ENCODE measurements at places on chromosomes 5 and 9.

GRCh38 chr5:145780982-145781381, 54.2 kb downstream of the PRELID2 start:
- DNase-seq = no peak

- no peak for DNase-seq
These were observed 48.3 kb downstream of the PRRC1 start for GRCh38 chr5:127565586-127566270.

DNA sequence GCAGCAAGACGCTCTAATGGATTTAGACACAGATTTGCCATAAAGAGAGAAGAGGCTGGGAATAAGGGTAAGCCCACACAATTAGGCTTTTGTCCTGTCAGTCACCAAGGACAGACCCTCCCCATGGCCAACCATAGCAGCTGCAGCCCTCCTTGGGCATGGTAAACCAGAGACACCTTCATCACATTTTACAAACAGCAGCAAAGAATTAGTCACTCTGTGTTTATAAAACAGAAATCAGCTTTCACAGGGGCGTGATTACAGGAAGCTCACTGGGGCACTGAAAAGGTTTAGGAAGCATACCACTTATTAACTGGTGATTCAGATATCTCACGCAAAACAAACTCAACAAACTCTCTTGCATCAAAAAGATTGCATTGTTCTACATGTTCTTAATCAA, 37.3 kb upstream of the ZNF622 start:
- DNase-seq = no peak

DNA sequence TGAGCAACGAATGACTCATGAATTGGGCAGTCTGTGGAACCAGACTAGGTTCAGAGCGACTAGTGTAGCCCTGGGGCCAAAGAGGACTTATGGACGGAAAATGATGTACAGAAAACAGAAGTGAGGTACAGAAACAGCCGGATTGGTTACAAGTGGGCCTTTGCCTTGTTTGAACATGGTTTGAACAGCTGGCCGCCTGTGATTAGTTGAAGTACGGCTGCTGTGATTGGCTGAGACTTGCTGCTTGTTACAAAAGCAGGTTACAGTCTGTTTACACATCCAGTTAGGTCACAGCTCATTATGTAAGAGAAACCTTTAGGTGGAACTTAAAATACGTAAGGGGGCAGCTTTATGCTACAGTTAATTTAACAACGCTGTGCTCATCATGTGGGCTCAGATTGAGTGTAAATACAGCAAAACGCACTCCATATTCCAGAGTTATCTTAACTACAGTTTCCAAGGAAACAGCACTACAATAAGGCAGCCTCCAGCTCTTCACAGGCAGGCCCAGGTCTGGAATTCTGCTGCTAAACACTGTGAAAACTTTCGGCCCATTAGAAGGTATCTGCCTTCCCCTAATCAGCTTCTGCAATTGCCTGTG, 6.5 kb downstream of the AMACR start:
- DNase-seq = no peak

DNA sequence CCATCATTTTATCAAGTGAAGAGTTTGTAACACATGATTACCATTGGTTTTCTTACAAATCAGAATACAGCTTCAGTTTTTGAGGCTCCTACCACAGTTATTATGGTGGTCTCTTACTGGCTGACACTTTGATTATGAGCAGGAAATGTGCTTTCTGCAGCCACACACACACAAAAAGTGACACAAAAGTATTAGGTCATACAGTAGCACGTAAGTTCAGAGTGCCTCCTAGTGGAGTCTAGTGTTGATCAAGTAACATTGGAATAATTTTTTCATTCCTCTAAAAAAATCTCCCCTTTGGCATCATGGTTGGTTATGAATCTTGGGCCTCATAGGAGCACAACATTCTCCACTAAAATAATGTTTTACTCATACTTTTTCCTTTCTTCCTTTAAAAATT, 37.6 kb downstream of the PAM start:
- DNase-seq = no peak

GRCh38 chr5:151388960-151389359, 41.6 kb upstream of the SLC36A2 start:
- no peak for DNase-seq

- DNase-seq = no peak
These were observed 11.3 kb upstream of the POU4F3 start for GRCh38 chr5:146327257-146327870.

- DNase-seq = no peak
These were observed 6.1 kb upstream of the TMEM268 start for GRCh38 chr9:114604989-114605388.

DNA sequence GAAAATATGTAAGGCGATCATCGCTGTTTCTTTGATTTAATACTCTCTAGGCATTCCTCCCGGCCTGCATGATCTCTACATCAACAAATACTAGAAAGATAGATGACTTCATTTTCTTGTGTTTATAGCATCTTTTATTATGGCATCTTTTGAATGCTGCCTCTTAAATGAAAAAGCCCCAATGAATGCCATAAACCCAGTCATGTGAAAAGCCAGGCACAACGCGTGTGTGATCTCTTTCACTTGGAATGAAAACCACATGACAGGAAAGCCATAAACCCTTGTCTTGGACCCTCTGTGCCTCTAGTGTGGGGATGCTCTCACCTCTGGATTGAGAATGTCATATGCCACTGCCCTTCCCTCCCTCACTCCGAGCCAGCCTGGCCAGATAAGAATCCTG, 476.2 kb downstream of the SEMA5A start:
- no peak for DNase-seq

GRCh38 chr5:181192337-181193046, 12.5 kb downstream of the TRIM7 start:
- no peak for DNase-seq

DNA sequence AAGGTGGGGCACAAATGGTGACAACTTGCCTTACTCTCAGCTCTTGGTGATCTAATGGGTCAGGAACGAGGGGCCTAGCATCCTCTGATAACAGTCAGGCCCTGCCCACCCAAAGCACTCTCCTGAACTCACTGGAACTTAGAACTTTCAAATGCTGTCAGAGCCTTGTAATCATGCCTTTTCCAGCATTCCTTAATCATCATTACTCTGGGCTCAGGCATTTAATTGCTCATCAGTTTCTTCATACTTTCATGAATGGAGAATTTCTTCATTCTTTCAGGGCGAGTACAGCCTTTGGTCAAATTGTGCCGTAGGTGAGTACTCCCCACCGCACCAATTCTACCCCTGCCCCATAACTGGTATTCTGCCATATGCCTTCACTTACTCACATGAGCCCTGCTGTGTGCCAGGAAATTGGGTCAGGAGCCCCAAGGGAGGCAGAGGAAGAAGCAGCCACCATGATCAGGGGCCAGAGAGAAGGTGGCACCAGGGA, 30.2 kb upstream of the DUSP1 start:
- no peak for DNase-seq

- DNase-seq = no peak
These were observed 6.8 kb downstream of the OBP2A start for GRCh38 chr9:135552698-135553171.

DNA sequence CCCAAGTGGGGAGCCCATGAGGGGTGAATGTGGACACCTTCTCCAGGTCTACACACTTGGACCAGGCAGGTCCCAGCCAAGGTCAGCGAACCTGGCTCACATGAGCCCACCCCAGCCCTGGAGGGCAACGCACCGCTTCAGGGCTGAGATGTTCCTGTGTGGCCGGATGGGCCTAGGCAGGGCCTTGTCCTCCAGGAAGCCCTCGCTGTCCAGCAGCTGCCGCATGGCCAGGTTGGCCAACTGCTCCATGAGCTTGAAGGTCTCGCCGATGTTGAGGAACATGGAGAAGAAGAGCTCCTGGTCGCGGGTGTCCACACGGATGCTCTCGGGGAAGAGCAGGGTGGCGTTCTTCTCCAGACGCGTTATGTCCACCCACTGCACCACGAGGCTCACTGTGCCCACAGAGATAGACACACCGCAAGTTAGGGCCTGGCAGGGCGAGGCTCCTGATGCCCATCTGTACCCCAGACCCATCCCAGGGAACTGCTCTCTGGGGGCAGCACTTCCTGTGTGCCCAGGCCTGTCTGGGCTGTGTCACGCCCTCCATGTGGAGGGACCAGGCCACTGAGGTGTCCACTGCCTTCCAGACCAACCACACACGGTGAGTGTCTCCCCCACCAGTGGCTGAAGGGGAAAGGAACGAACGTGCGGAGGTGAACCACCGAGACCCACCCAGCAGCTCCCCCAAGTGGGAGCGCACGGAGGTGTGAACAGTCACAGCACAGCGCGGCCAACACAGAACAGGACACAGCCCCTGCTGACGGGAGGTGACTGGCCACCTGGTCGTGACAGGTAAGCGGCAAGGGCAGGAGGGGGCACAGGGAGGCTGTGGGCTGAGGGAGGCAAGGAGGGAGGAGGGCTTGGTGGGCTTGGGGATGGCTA, 14.4 kb downstream of the TBC1D9B start:
- no peak for DNase-seq

DNA sequence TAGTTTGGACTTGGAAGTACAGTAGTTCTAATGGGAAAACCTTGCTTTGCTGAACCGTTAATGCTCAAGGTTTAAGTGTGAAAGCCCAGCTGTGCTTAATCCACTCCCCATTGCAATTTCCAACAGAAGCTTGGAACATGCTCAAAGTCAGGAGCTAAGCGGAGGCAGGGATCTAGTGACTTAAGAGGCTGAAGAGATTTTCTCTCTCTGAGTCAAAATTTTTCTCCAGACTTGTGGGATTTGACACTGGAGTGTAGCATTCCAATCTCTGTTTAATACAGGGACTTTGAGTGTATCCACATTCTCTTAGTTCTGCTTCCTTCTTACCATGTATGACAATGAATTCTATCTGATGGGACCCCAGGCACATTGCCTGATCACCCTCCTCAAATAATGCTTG, 471.8 kb downstream of the KIF4B start:
- DNase-seq = no peak

DNA sequence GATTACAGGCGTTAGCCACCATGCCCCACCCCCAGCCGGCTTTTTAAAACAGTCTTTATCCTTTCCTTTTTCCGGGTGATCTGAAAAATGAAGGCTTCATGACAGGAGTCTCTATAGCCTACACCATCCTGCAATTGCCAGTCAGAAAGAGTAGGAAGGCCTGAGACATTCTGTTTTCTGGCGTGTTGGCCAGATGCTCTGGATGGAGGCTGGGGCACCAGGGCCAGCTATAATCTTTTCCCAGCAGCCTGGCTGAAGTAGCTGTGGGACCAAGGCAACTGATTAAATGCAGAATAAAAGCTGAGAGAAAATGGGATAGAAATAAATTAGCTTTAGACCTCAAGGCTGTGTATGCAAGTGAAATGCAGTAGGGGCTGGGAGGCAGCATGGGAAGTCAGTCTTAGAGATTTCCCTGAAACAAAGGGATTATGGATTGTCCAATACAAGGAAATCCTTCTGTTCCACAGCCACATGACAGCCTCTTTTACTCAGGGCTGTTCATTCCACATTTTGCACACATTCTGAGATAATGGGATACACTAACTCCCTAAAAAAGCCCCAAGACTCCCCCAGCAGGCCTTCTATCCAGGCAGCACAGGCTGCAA, 116.0 kb upstream of the LRRTM2 start:
- no peak for DNase-seq

DNA sequence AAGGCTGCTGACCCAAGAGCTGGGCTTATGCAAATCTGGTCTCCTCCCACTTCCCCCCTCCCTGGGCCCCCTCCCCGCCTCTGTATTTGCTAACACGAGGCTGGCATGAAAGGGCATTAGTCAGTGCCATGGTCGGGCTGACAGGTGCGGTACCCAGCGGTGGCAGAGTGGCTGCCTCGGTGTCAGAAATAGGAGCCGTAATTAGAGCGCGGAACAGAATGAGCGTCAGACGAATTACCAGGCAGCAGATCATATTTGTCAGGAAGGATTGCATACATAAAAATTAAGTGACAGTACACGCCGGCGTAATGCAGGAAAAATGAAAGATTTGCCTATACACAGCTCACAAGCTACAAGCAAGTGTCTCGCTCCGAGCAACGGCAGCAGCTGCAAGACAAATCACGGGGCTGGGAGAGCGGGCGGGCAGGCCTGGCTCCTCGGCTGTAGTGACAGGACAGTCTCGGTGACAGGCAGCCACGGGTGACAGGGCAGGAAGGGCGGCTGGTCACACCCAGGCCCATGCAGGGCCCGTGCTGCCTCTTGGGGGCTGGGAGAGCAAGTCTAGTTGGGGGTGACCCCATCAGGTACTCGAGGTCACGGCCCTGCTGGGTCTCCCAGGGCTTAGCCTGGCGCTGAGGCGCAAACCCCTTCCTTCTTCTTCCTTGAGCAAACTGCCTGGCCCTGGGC, 72.4 kb downstream of the NEK6 start:
- no peak for DNase-seq

DNA sequence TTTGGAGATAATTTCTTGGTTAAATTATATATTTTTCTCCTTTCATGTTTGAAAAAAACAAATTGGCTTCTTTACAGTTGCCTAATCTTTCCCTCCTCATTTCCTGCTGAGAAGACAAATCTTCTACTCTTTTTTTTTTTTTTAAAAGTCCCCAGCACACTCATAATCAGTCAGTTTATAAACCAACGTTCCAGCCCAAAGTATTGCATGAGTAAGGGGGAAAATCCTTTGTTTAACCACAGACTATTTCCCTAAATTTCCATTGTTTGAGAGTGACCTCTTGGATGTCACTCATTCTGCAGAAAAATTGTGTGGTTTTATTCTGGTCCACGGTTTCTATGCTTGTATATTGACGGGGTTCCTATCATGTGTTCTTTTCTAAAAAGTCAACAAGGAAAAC, 55.1 kb upstream of the TLR4 start:
- DNase-seq = no peak

GRCh38 chr5:22431840-22432239, 421.3 kb downstream of the CDH12 start:
- no peak for DNase-seq

- DNase-seq = no peak
These were observed 14.9 kb upstream of the TMEM252 start for GRCh38 chr9:68555437-68556150.

DNA sequence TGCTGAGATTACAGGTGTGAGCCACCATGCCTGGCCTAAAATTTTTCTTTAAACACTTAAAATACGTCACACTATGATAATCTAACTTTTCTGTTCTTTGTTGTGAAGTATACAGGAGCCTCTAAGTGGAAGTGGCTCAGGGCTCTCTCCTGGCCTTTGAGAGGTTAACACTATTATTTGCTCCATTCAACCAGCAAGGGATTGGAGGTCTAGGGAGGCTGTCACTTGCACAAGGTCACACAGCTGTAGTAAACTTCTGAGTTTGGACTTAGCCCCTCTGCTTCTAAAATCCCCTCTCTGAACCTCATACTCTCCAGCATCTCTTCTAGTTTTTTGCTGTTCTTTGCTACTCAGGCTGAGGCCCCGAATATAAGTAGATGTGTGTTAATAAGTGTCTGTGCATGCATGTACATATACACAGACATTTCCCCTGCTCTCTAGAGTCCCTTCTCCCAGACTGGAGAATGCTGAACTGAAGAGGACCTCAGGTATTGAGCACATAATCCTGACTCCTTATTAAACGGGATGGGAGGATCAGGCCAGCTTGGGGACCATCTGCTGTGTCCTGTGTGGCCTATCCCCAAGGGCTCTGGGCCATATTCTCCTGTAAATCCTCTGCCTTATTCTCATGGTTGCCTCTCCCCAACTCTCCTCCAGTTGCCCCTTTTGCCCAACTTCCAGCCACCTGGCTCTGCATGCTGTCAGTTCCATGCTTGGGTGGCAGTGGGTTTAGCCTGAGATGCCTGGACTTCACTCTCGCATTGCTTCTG, 87.0 kb upstream of the SPRY4 start:
- no peak for DNase-seq

Data from activated CD8-positive, alpha-beta T cell treated with anti-CD3 and anti-CD28 coated beads, Interleukin-2, amount 10 ng/mL, durations not matched to agents 7 days and 5 days (primary cell).